Fibroblast of pulmonary artery (primary cell): ENCODE measurements at places on chromosomes 4 and X.

- no peak for DNase-seq
These were observed 181.2 kb upstream of the SPOCK3 start for GRCh38 chr4:167415461-167415860.

GRCh38 chr4:137909529-137910309 is 332.4 kb downstream of the SLC7A11 start:
- DNase-seq, result no peak

DNA sequence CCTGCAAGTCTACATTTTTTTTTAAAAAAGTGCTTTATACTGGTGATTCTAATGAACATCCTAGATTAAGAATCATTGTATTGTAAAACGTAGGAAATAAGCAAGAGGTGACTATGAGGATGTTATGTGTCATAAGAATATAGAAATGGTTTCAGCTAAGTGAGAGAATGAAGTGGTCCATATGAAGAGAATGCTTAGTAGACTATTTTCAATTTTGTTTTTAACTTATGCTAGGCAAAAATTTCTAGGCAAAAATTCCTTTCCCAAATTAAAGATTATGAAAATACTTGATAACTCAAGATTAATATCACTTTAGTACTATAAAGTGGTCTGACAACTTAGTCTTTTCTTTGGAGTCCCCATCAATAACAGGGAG is 825 bp downstream of the DYNLT3 start:
- no peak for DNase-seq

DNA sequence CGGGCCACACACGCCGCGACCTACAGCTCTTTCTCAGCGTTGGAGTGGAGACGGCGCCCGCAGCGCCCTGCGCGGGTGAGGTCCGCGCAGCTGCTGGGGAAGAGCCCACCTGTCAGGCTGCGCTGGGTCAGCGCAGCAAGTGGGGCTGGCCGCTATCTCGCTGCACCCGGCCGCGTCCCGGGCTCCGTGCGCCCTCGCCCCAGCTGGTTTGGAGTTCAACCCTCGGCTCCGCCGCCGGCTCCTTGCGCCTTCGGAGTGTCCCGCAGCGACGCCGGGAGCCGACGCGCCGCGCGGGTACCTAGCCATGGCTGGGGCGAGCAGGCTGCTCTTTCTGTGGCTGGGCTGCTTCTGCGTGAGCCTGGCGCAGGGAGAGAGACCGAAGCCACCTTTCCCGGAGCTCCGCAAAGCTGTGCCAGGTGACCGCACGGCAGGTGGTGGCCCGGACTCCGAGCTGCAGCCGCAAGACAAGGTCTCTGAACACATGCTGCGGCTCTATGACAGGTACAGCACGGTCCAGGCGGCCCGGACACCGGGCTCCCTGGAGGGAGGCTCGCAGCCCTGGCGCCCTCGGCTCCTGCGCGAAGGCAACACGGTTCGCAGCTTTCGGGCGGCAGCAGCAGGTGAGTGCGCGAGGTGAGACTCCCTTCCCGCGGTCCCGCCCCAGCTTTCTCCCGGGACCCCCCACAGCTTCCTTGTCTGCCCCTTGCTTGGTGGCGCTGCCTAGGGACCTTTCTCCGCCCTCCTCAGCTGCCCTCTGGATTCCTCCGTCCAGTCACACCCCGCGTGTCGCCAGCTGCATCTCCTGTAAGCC is 678 bp downstream of the BMP3 start:
- DNase-seq, result no peak
